ENCODE measurements at places on chromosomes 13 and 19. TPM values are rescaled to one million over a fixed set of nuclear protein-coding genes. Genes with fewer than 3 reads are reported as not detected.

RXFP2 gene
- not detected for total RNA-seq

MAP4K1 gene
- 318 TPM for total RNA-seq

CLDN10 gene
- total RNA-seq, result not detected

ATP1A3 gene
- total RNA-seq, result 4.2 TPM

PAN3 gene
- total RNA-seq, result 38.5 TPM

ITGBL1 gene
- not detected for total RNA-seq

WDR87 gene
- not detected for total RNA-seq

ALOX5AP gene
- total RNA-seq, result 173 TPM

RETN gene
- not detected for total RNA-seq

EPS8L1 gene
- 8.7 TPM for total RNA-seq

WDR88 gene
- total RNA-seq, result not detected

BRME1 gene
- total RNA-seq, result 4.0 TPM

APOE gene
- total RNA-seq, result 1.6 TPM

ZNF563 gene
- total RNA-seq, result 2.3 TPM

All from natural killer cell treated with Interleukin-12 subunit alpha and Interleukin-12 subunit beta and Interleukin-15 and Interleukin-18, amount 100 ng/mL, for 72 hours (primary cell).